Tibial nerve (tissue), 4 donors: ENCODE measurements at places on chromosomes 1 and 21. TPM values are rescaled to one million over a fixed set of nuclear protein-coding genes. Genes with fewer than 3 reads are reported as not detected.

KIAA1614 gene
- 22.6 TPM for total RNA-seq

CFAP107 gene
- not detected for total RNA-seq

TEKT2 gene
- not detected for total RNA-seq

PADI3 gene
- not detected for total RNA-seq

EPS8L3 gene
- not detected for total RNA-seq

KCNT2 gene
- total RNA-seq: 9.0 TPM

PACC1 gene
- 6.1 TPM for total RNA-seq

FCRL5 gene
- total RNA-seq: not detected

SYTL1 gene
- 1.3 TPM for total RNA-seq

GRCh38 chr1:153742411-153743142, 14.7 kb downstream of the INTS3 start:
- H3K36me3 ChIP-seq: no peaks in the 10 kb centered on the region
- no peaks in the 10 kb centered on the region for H3K27me3 ChIP-seq
- H3K4me3 ChIP-seq: no peak overlapping the region
- H3K27ac ChIP-seq: peak overlapping the region; percentile 19

DNA sequence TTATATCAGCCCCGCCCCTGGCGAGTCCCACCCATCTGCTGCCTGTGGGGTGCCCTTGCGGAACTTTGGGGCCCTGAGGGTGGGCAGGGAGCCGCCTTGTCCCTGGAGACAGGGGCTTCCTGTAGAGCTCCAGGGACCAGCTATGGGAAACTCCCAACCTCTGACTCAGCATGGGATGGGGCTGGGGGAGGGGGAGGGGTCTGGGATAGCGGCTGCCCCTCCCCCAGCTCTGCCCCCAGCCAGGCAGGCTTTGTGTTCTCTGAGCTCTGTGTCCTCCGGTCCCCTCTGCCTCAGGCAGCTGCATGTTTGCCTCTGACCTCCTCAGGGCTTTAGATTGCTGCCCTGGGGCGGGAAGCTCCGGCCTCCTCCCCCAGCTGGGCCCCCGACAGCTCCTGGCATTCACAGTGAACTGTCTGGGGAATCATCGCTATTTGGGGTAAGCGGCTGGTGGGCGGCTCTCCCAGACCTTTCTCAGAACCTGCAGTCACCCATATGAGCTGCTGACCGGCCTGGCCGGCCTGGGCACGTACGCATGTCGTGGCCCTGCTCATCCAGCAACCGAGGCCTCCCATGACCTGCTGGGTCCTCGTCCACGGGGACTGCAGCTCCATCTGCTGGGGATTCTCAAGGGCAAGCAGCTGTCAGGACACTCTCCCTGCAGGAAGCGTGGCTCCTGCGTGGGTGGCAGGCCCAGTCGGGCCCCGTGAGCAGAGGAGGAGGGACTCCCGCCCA, 17.1 kb downstream of the ARHGEF16 start:
- no peak for DNase-seq
- H3K4me1 ChIP-seq: peaks cover 26% of the 10 kb centered on the region
- H3K27ac ChIP-seq: peak overlapping the region; percentile 58
- no peaks in the 10 kb centered on the region for H3K36me3 ChIP-seq
- H3K27me3 ChIP-seq: no peaks in the 10 kb centered on the region

GRCh38 chr1:64114012-64114525, 89.4 kb upstream of the UBE2U start:
- no peaks in the 10 kb centered on the region for H3K4me1 ChIP-seq
- no peaks in the 10 kb centered on the region for H3K27me3 ChIP-seq
- H3K27ac ChIP-seq: no peak overlapping the region
- no peak for DNase-seq

DNA sequence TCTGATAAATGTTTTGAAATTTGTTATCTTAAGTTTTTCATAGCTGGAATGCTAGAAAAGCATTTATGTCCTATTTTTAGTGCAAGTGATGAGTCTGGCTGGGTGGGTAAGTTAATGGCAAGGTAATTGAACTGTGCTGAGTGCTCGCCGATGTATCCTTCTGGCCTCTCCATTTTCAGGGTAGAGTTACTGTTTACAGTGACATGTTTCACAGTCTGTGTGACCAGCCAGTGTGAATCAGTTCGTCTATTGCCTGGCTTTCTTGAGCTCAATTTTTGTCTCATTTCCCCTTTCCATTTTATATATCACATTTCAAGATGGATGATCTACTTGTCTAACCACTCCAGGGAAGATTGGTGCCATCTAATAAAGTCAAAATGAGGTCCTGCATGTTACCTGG, 44.1 kb downstream of the ITSN1 start:
- H3K27me3 ChIP-seq: no peaks in the 10 kb centered on the region
- no peak overlapping the region for H3K4me3 ChIP-seq
- H3K27ac ChIP-seq: no peak overlapping the region
- H3K36me3 ChIP-seq: no peaks in the 10 kb centered on the region
- no peak for DNase-seq
- peaks cover 56% of the 10 kb centered on the region for H3K4me1 ChIP-seq

DNA sequence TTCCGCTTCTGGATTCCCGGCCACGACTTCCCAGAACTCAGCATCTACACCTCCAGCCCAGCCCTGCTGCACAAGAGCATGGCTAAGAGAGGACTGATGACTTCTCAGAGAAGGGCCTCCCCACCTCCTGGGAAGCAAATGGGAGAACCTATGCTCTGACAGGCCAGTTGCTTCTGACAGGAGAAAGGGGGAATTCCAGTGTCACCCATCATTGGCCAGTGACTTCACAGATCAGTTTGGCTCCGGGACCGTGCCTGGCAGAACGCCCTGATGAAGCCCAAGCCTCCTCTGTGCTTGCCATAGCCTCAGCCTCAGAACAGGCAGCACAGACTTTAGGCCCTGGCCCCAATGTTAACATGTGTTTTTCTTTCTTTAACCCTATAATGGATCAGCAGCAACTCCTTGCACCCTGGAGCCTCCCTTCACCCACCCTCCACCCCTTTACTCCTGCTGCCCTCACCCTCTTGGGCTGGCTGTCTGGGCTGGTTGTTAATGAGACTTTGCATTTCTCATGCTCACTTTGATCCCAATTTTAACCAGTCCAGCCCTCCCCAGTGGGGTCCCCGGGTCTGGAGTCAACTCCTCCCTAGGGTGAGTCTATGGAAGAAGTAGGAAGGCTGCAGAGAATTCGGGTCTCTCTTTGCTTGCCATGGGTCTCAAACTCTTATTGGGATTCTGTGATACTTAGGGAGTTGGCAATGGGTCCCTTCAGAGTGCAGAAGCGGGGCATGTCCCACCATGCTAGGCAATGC, 42.7 kb upstream of the SLC30A1 start:
- no peaks in the 10 kb centered on the region for H3K36me3 ChIP-seq
- no peaks in the 10 kb centered on the region for H3K27me3 ChIP-seq
- H3K4me1 ChIP-seq: peaks cover 3% of the 10 kb centered on the region
- no peak overlapping the region for H3K4me3 ChIP-seq
- no peak overlapping the region for H3K27ac ChIP-seq

DNA sequence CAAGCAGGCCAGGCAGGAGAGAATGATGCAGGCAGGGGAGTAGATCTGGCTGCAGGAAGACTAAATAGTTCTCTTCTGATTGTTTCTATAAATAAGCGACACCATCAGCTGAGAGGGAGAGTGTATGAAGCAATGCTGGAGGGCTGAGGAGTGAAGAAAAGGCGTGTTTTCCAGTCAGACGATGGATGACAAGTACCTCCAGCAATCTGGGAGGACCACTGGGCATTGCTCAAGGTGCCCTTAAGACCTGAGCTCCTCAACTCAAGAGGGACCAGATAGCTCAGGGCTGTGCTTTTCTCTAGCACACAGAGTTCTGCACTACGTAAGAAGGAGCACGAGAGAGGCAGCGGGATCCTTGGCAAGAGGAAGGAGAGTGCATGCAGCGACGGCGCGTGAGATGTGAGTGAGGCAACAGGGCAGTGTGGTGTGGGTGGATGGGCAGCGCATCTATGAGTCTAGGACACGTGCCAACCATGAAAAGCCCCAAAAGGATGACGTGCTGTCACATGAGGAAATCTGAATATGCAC, 36.0 kb downstream of the PABPC4 start:
- H3K4me1 ChIP-seq: peaks cover 8% of the 10 kb centered on the region
- no peak overlapping the region for H3K4me3 ChIP-seq
- peak; percentile 80 for DNase-seq
- no peaks in the 10 kb centered on the region for H3K36me3 ChIP-seq
- H3K27me3 ChIP-seq: no peaks in the 10 kb centered on the region

DNA sequence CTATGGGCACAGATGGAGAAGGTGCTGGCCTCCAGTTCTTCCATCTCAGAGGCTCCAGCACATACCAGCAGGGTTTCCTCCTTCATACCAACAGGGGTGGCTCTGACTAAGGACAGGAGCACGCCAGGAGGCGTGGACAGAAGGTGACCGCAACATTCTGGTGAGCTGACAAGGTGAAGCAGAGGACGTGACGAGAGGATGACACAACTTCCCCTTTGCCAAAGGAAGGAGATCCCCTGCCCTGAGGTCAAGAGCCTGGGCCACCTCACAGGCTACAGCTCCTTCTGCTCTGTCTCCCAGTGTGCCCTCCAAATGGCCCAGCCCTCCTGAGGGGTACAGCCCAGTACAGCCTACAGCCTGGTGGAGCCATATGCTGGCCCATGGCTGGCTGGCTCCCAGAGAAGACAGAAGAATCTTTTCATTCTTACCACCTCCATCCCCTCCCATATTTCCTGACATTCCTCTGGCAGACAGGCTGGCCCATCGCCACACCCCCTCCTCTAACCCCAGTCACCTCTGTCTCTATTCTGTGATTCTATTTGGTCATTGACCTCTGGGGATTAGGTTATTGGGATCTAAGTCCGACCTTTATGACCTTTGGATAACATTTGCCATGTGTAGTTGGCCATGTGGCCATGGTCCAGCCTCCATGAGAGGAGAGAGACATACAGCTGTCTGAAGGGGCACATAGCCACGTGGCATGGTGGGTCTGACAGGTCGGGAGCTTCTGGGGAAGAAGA, 5.1 kb upstream of the LAMB3 start:
- H3K27me3 ChIP-seq: no peaks in the 10 kb centered on the region
- no peaks in the 10 kb centered on the region for H3K36me3 ChIP-seq
- H3K4me1 ChIP-seq: peaks cover 11% of the 10 kb centered on the region
- H3K4me3 ChIP-seq: no peak overlapping the region

GRCh38 chr1:64894438-64895196, 71.7 kb downstream of the JAK1 start:
- no peak overlapping the region for H3K4me3 ChIP-seq
- H3K4me1 ChIP-seq: no peaks in the 10 kb centered on the region
- H3K27me3 ChIP-seq: no peaks in the 10 kb centered on the region
- H3K36me3 ChIP-seq: no peaks in the 10 kb centered on the region

- H3K36me3 ChIP-seq: no peaks in the 10 kb centered on the region
- no peaks in the 10 kb centered on the region for H3K4me1 ChIP-seq
- no peaks in the 10 kb centered on the region for H3K27me3 ChIP-seq
- no peak overlapping the region for H3K4me3 ChIP-seq
Observed at GRCh38 chr21:17585875-17586450, 26.7 kb downstream of the BTG3 start.

- DNase-seq: no peak
- peaks cover 4% of the 10 kb centered on the region for H3K36me3 ChIP-seq
- no peak overlapping the region for H3K4me3 ChIP-seq
- H3K27me3 ChIP-seq: no peaks in the 10 kb centered on the region
Observed at GRCh38 chr1:89850844-89851415, 30.1 kb downstream of the LRRC8D start.

DNA sequence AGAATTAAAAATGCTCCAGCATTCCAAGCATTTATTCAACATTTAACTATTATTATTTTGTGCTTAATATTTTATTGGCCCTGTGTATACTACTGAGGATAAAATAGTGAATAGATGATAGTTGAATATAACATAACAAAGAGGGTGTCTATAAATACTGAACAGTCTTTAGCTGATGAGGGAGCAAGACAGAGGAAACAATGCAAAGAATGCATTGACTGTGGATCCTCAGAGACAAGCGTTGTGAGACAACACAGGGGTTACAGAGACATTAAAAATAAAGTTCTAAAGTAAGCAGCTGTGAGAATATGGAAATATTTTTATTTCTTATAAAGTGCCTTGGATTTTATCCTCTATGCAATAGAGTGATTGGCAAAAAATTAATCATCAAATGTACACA, 1133.1 kb downstream of the PLA2G4A start:
- no peak overlapping the region for H3K4me3 ChIP-seq
- no peak for DNase-seq
- no peaks in the 10 kb centered on the region for H3K36me3 ChIP-seq
- no peaks in the 10 kb centered on the region for H3K27me3 ChIP-seq
- no peak overlapping the region for H3K27ac ChIP-seq
- no peaks in the 10 kb centered on the region for H3K4me1 ChIP-seq

DNA sequence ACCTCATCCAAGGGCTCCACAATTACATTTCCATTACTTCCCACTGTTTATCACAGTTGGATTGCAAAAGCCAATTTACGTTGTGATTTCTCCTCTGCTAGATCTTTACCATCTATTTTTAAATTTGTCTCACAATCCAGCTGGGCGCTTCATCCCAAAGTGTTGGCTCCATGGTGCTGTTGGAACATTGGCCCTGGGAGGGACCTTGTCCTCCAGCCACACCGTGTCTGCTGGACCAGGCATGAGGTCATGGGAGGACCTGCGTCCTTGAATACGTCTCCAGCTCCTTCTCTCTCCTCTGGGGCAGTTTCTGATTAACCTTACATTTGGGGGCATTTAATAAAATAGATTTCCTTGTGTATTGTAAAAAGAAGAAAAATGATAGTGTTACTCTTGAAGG, 125.4 kb downstream of the KCNJ6 start:
- no peak for DNase-seq
- no peaks in the 10 kb centered on the region for H3K4me1 ChIP-seq
- no peak overlapping the region for H3K27ac ChIP-seq
- no peaks in the 10 kb centered on the region for H3K27me3 ChIP-seq
- H3K36me3 ChIP-seq: no peaks in the 10 kb centered on the region
- no peak overlapping the region for H3K4me3 ChIP-seq

- DNase-seq: no peak
- H3K27ac ChIP-seq: no peak overlapping the region
- no peaks in the 10 kb centered on the region for H3K36me3 ChIP-seq
Observed at GRCh38 chr21:44548922-44549321, 2.4 kb downstream of the KRTAP10-2 start.

- H3K4me3 ChIP-seq: no peak overlapping the region
- H3K27me3 ChIP-seq: no peaks in the 10 kb centered on the region
- no peak overlapping the region for H3K27ac ChIP-seq
- no peaks in the 10 kb centered on the region for H3K4me1 ChIP-seq
- DNase-seq: no peak
Observed at GRCh38 chr1:172411791-172412338, 8.6 kb upstream of the C1orf105 start.

- H3K4me1 ChIP-seq: no peaks in the 10 kb centered on the region
- no peaks in the 10 kb centered on the region for H3K36me3 ChIP-seq
- H3K4me3 ChIP-seq: no peak overlapping the region
- DNase-seq: no peak
- H3K27ac ChIP-seq: no peak overlapping the region
Observed at GRCh38 chr1:244273845-244274619, 177.7 kb downstream of the ADSS2 start.

DNA sequence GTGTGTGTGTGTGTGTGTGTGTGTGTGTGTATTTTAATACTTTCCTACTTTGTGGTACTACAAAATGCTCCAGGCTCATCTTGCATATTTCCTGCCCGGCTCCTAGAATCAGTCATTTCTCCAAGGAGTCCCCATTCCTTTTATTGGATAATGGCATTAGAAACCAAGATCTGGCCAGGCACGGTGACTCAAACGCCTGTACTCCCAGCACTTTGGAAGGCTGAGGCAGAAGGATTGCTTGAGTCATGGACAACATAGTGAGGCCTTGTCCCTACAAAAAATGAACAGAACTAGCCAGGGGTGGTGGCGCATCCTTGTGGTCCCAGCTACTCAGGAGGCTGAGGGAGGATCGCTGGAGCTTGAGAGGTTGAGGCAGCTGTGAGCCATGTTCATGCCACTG, 20.3 kb downstream of the EPB41 start:
- H3K4me1 ChIP-seq: no peaks in the 10 kb centered on the region
- H3K27ac ChIP-seq: no peak overlapping the region
- no peaks in the 10 kb centered on the region for H3K27me3 ChIP-seq
- H3K36me3 ChIP-seq: no peaks in the 10 kb centered on the region
